ENCODE measurements at places on chromosomes 11 and 22. TPM values are rescaled to one million over a fixed set of nuclear protein-coding genes. Genes with fewer than 3 reads are reported as not detected.

Gene BUD13
- 15.7 TPM for total RNA-seq

GRCh38 chr22:27372364-27372763 is 429.2 kb downstream of the MN1 start:
- ATAC-seq: no peak

DNA sequence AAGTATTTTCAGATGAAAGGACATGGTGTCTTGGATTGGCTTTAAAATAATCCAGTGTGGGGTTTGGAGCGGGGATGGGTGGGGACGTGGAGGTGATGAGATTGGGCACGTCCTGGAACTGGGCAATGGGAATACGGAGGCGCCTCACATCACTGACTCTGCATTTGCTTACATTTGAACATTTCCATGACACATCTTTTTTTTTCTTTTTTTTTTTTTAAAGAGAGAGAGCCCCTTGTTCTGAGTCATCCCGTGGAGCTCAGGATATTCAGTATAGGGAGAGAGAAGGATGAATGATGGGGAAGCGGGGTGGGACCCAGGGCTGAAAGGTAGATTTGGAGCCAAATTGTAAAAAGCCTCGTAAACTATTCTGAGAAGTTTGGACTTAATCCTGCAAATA is 142.7 kb downstream of the FBXO7 start:
- peak; percentile 31 for ATAC-seq

GRCh38 chr22:24155627-24156140 is 25.6 kb upstream of the SUSD2 start:
- peak; percentile 89 for ATAC-seq

Data from gastroesophageal sphincter (tissue), 4 donors.